ENCODE measurements at places on chromosomes 4 and X.
A peak's percentile ranks its signal among the peaks of the same experiment; 100 is the strongest.

- no peak for DNase-seq
Measured at GRCh38 chrX:109533005-109533404, 3.6 kb upstream of the NXT2 start.

- peak; percentile 88 for DNase-seq
Measured at GRCh38 chrX:21940356-21940829, at the start of gene SMS. Gene SMS, plus strand, starts transcription at chrX:21940709. Its CDS starts 116 bp downstream, at chrX:21940825.

DNA sequence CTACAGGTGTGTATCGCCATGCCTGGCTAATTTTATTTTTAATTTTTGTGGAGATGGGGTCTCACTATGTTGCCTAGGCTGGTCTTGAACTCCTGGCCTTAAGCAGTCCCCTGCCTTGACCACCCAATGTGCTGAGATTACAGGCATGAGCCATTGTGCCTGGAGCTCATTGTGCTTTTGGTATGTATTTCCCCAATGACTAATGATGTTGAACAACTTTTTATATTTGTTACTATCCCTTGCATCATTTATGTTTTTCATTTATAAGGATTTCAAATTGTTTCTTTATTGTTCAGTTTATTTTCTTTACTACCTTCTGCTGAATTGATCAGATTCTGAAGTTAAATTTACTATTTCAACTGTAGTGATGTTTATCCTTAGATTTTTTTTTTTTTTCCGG is 199.7 kb downstream of the CEP135 start:
- no peak for DNase-seq

DNA sequence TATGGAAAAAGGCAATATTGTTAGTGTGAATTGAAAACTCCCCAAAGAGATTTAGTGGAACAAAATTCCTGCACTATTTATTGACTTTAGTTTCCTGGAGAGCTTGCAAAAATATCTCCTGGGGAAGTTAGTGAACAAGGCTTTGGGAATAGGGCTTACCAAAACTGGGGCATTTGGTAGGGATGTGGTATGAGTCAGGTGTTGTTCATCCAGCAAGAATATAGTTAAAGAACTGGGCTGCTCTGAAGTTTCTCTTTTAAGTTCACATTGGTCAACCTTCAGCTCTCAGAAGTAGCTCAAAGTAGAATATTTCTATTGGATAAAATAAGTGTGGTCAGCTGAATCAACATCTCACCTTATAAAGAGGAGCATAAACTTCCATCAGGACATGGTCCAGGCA is 185.0 kb downstream of the CPE start:
- DNase-seq = no peak

GRCh38 chrX:118536204-118536603 is 40.6 kb downstream of the DOCK11 start:
- no peak for DNase-seq

GRCh38 chrX:53950130-53950733 is 94.0 kb downstream of the PHF8 start:
- DNase-seq = no peak

GRCh38 chr4:186948361-186949242 is 224.9 kb upstream of the FAT1 start:
- DNase-seq = no peak

GRCh38 chr4:135508006-135508714 is 1306.6 kb upstream of the PABPC4L start:
- DNase-seq = no peak

GRCh38 chrX:2931612-2932011 is 2.5 kb upstream of the ARSD start:
- DNase-seq = no peak

DNA sequence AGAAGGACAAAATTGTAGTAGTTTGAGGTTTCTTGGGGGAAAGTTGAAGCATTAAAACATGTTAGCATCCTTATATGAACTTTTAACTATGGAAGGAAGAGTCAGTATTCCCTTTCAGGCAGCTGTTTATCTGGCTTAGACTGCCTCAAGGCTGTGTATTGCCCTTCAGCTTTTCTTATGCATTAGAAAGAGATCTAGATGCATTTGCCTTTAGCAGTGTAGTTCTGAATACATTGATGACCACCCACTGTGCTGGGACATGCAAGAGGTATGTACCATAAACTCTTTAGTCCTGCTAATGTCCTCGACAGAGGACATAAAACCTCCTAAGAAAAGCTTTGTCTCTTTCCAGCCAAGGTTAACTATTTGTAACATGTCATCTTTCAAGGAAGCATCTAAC is 2.9 kb downstream of the FAM200B start:
- no peak for DNase-seq

DNA sequence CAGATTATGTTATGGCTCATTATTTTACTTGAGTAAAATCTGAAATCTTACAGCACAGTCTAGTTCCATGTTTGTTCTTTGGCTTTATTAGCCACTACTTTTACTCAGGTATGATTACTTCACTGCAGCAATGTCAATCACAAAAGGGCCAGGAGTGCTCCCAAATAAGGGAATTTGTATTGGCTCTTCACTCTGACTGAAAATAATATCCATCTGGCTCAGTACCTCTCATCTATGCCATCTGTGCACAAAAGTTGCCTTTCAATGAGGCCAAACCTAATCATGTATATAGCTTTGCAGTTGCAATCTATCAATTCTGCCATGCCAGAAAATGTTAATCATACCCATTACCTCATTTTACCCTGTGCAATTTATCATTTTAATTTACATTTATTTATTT is 161.1 kb downstream of the TECRL start:
- no peak for DNase-seq

Measured in suprapubic skin (tissue), 4 donors.